ENCODE measurements at places on chromosomes 1 and 21.

- no peak for DNase-seq
Measured at GRCh38 chr1:61247051-61247825, 164.9 kb downstream of the NFIA start.

DNA sequence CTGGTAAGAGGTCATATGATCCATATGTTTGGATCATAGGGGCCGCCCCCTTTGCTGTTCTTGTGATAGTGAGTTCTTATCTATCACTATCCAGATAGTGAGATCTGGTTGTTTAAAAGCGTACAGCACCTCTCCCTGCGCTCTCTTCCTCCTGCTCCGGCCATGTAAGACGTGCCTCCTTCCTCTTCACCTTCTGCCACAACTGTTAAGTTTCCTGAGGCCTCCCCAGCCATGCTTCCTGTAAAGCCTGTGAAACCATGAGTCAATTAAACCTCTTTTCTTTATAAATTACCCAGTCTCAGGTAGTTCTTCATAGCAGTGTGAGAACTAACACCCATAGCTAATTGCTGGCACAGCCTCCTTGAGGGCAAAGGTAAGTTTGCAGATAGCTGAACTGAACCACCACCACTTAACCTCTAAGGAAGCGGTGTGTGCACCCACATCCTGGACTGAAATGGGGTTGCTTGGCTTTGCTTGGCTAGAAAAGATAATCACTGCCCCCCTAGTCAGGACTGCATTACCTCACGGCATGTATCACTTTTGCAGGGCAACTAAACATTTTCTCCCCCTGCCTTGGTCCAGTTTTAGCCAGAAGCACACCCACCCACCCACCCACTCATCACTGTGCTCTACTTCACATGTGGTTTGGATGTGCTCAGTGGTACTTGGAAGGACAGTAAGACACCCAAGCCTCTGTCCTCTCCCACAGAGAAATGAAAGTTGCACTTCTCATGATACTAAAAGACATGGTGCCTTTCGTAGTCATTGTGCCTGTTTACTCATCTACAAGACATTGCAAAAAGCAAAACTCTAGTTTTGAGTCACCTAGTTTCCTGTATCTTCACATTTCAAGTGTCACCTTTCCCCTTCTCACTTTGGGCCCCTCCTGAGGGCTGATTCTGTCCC is 23.1 kb upstream of the PTAFR start:
- DNase-seq: no peak

DNA sequence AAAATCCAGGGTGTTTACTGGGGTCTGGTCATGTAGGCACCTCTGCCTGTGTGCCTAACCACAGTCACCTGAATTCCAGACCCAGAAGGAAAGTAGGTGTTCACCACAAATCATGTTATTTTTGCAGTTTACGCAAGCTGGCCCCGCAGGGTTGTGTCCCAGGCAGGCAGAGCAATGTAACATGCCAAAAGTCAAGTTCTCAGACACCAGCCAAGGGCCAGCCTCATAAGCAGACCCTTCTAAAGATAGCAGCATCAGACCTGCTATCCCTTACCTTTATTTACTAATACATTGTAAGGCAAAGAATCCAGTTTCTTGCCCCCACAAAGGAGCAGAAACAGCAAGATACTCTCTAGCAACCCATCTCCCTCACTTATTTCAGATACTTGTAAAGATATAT is 83.0 kb downstream of the GPR161 start:
- DNase-seq: no peak

GRCh38 chr1:232384171-232384883 is 245.6 kb downstream of the SIPA1L2 start:
- DNase-seq: no peak

DNA sequence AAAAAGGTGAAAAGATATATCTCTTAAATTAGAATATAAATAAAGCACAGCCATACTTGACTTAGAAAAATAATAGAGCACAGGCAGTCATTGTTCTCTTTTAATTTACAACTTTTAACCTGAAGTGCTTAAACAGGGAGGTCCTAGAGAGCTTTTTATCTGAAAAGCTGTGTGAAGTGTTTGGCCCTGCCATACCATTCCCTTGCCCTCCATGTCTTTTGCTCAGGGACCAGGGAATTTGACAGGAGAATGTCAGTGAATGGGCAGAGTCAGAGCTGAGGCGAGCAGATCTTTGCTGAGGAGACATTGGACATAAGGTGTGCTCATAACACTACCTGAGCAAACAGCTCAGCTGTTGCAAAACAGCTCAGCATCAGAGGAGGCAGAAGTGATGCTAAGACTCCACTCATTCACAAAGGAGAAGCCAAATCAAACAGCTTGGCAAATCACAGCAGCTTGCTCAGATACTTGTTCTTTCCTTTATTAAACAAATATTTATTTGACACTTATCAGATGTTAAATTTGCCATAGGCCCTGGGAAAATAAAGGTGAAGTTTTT is 14.9 kb upstream of the MGST3 start:
- DNase-seq: no peak

DNA sequence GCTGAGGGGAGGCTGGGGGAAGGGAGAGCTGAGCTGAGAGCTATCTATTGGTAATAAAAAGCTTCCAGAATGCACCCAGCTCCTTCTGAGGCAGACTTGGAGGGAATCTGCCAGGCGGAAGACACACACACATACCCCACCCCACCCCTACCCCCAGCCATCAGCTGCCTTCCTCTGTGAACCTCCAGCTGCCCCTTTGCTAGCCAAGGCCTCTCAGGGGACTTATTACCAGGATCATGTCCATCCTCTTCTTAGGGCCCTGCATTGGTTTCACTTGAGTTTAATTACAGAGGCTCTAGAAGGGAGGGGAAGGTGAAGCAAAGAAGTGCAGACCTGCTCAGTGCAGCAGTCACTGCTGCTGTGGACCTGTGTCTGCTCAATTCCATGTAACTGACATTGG is 156.4 kb downstream of the OMA1 start:
- no peak for DNase-seq

- no peak for DNase-seq
Measured at GRCh38 chr1:203185061-203185461, 1.4 kb downstream of the CHI3L1 start.

- no peak for DNase-seq
Measured at GRCh38 chr1:47711848-47712492, 274.1 kb downstream of the FOXD2 start.

GRCh38 chr21:44907225-44907965 is 13.3 kb downstream of the ITGB2 start:
- DNase-seq: no peak

DNA sequence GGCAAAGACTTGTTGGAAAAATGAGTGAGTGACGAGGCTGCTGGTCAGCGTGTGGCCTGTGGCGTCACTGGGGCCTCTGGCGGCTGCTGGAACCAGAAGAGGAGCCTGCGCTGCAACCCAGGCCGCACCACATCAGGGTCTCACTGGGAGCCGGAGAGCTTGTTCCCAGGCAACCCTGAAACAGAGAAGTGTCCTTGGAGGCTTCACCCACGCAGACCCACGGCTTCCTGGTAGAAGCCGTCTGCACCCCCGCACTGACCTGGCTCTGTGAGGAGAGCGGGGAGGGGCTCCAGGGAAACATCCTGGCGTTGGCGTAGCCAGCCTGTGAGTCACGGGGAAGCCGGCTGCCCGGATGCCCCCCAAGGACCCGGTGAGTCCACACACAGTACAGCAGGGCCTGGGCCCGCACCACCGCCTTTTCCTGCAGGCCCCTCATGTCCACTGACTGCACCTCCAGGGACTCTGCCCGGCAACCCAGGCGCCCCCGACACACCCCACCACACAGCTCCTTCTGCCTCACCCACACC is 57.4 kb downstream of the COL6A1 start:
- no peak for DNase-seq

GRCh38 chr1:169508432-169509338 is 22.9 kb upstream of the SLC19A2 start:
- DNase-seq: no peak

GRCh38 chr1:38662126-38662525 is 197.4 kb downstream of the RRAGC start:
- no peak for DNase-seq

DNA sequence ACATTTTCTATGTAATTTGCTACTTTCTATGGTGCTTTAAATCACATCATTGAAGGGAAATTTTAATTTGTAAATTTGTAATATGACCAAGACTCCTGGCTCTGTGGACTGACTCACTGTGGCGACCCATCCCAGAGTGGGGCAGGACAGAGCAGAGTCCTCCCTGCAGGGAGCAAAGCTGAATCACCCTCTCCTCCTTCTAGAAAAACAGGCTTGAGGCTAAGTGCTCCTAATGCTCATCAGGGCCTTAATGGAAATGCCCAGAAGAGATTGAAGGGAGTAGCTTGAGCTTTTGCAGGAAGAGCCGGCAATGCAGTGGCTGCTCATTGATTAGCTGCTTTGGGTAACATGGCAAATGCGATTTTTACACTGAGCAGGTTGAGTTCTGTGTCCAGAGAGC is 16.8 kb downstream of the S100A10 start:
- DNase-seq: no peak

- no peak for DNase-seq
Measured at GRCh38 chr1:204041232-204041767, 31.6 kb upstream of the SOX13 start.

- DNase-seq: no peak
Measured at GRCh38 chr1:41851589-41851988, 67.1 kb downstream of the HIVEP3 start.

DNA sequence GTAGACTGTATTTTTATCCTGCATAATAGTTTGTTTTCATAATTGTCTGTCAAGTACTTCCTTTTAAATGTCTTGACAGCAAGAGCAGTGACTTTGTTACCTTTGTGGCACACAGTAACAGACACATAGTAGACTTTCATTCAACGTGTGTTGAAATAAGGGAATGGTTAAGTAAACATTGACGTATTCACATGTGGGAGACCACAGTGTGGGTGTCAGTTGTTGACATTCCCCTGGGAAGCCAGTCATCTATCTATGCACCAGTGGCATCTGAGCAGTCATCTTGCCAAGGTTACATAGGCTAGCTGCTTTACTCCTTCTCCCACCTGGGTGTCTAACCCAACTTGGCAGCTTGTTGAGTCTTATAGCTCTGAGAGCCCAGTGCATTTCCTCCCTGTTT is 1.4 kb upstream of the NUP133 start:
- DNase-seq: no peak

DNA sequence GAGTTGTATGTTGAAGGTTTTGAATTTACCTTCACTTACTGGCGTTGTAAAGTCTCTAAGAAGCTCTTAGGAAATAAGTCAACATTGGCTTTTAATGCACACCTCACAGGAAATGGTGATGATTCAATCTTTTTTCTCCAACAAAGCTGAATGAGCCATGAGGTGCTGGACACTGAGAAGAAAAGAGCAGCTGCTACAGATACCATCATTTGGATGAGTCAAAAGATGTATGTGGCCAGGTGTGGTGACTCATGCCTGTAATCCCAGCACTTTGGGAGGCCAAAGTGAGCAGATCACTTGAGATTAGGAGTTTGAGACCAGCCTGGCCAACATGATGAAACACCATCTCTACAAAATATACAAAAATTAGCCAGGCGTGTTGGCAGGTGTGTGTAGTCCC is 3.3 kb upstream of the IL23R start:
- no peak for DNase-seq

DNA sequence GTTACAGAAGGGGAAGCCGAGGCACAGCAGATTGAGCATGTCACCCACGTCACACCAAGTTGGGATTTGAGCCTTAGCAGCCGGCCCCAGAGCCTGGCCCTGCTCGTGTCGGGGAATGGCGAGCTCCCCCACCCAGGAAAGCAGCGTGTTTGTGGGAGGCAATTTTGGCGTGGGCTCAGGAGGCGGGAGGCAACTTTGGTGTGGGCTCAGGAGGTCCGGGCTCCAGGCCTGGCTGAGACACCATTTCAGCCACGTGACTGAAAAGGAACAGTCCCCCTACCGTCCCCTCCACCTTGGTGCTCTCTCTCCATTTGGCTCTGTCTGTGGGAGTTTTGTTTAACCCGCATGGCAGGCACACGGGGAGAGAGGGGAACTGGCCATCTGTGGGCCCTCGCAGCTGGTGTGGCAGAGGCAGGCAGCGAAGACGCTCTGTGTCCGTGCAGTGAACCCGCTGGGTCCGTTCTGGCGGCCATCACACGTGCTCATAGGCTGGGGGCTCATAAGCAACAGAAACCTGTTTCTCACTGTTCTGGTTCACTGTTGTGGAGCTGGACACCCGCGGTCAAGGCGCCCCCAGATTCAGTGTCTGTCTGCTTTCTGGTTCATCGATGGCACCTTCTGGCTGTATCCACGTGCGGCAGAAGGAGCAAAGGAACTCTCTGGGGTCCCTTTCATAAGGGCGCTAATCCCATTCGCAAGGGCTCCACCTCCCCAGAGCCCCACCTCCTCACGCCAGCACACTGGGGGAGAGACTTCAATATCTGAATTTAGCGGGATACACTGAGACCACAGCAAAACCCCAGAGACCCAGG is 110.2 kb downstream of the CRYAA start:
- DNase-seq: no peak

GRCh38 chr1:231776757-231777062 is 150.1 kb downstream of the DISC1 start:
- DNase-seq: no peak

- no peak for DNase-seq
Measured at GRCh38 chr21:39319251-39319756, 5.9 kb upstream of the BRWD1 start.

- no peak for DNase-seq
Measured at GRCh38 chr1:105260001-105260400, 1510.3 kb downstream of the AMY1C start.

Data from AG04449 (cell line).